Muscle of leg (tissue), 16 donors: ENCODE measurements at places on chromosomes 7 and 10. TPM values are rescaled to one million over a fixed set of nuclear protein-coding genes. Genes with fewer than 3 reads are reported as not detected.

SFRP5 gene
- 0.75 TPM for total RNA-seq

DNA sequence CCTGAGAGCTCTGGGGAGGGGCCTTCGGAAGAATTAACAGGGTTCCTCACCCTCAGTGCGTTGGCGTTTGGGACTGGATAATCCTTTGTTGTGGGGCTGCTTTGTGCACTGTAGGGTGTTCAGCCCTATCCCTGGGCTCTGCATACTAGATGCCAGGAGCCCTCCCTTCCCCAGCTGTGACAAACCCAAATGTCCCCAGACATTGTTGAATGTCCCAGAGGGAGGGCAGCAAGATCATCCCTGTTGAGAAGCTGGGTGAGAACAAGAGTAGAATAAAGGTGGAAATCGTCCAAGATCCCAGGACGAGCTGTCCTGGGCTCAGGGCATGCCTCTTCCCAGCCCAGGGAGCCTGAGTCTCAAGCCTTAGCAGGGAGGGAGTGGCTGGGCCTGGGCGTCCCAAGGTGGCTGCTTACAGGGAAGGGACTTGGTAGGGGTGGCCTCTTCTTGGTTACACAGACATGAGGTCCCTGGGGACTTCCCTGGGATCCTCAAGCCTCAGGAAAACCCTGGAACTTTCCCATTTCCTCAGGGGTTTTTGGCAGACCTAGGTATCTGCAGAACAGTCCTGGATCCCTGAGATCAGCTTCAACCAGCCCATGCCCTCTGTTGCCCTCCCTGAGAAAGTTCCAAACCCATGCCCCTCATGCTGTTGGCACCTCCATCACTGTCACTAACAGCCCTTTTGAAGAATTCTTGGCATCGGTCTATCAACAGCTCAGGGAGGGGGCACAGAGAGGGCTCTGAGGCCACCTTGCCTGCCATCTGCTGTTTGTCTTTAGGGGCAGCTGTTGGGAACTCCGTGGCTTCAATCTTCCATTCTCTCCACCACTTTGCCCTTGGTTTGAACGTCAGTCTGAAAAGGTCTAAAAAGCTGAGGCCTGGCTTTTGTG, 53.7 kb downstream of the GOLGA7B start:
- no peak overlapping the region for H3K4me3 ChIP-seq
- no peak overlapping the region for H3K27ac ChIP-seq
- H3K36me3 ChIP-seq: no peaks in the 10 kb centered on the region
- H3K4me1 ChIP-seq: peaks cover 7% of the 10 kb centered on the region
- DNase-seq: no peak

DNA sequence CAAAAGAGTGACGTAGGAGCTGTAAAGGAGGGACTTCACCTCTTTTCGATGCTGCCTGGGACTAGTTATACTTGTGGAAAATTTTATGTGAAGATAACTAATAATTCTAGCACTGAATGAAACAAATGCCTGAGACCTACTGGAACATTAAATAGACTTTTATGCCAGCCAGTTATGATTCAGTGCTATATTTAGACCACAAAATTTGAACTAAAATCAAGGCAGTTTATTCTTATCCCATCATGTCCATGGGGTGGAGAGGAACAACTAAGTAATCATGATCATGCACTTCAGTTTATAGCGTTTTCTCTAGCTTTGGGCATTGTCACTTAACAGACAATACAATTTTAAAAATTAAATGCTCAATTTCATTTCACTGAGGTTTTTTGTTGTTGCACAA, 76.7 kb downstream of the ZEB1 start:
- H3K27ac ChIP-seq: no peak overlapping the region
- H3K36me3 ChIP-seq: peaks cover 3% of the 10 kb centered on the region
- H3K4me3 ChIP-seq: no peak overlapping the region
- peak; percentile 32 for DNase-seq
- peaks cover 2% of the 10 kb centered on the region for H3K4me1 ChIP-seq

- no peak overlapping the region for H3K27ac ChIP-seq
- no peak overlapping the region for H3K4me3 ChIP-seq
- no peaks in the 10 kb centered on the region for H3K36me3 ChIP-seq
Measured at GRCh38 chr10:83932245-83932644, 207.1 kb upstream of the GHITM start.

OGDHL gene
- 0.31 TPM for total RNA-seq

- no peaks in the 10 kb centered on the region for H3K36me3 ChIP-seq
- H3K4me1 ChIP-seq: peaks cover 26% of the 10 kb centered on the region
- no peak overlapping the region for H3K4me3 ChIP-seq
- peak overlapping the region; percentile 44 for H3K27ac ChIP-seq
Measured at GRCh38 chr10:80405626-80406025, 2.7 kb upstream of the PRXL2A start.

TMEM273 gene
- 9.5 TPM for total RNA-seq

PTPRZ1 gene
- total RNA-seq: 3.0 TPM

- H3K27me3 ChIP-seq: no peaks in the 10 kb centered on the region
- no peak for DNase-seq
- H3K27ac ChIP-seq: no peak overlapping the region
- H3K4me1 ChIP-seq: peaks cover 22% of the 10 kb centered on the region
- H3K4me3 ChIP-seq: no peak overlapping the region
Measured at GRCh38 chr10:11146402-11147171, 128.9 kb downstream of the CELF2 start.

SCART1 gene
- 1.5 TPM for total RNA-seq

GDF2 gene
- not detected for total RNA-seq

AKR1D1 gene
- total RNA-seq: not detected

GRCh38 chr7:20198260-20198659, 18.9 kb downstream of the MACC1 start:
- no peak for DNase-seq
- H3K4me1 ChIP-seq: no peaks in the 10 kb centered on the region
- H3K27me3 ChIP-seq: no peaks in the 10 kb centered on the region
- H3K4me3 ChIP-seq: no peak overlapping the region
- no peak overlapping the region for H3K27ac ChIP-seq

FGL2 gene
- total RNA-seq: 21.7 TPM
